Thoracic aorta (tissue), 2 donors: ENCODE measurements at places on chromosomes 3 and 15. TPM values are rescaled to one million over a fixed set of nuclear protein-coding genes. Genes with fewer than 3 reads are reported as not detected.

Gene ATP13A4
- not detected for total RNA-seq

Gene SCG5
- total RNA-seq = 3.3 TPM

Gene DPPA2
- total RNA-seq = not detected

Gene CELF6
- 4.1 TPM for total RNA-seq

Gene ARHGAP31
- 20.8 TPM for total RNA-seq

Gene ADAMTS7
- total RNA-seq = 15.6 TPM

Gene ITIH1
- not detected for total RNA-seq

Gene SAMMSON
- total RNA-seq = 25.3 TPM

Gene KCNMB2
- not detected for total RNA-seq

Gene LRRC3B
- total RNA-seq = not detected

Gene SCG3
- not detected for total RNA-seq

Gene B3GALNT1
- total RNA-seq = 13.8 TPM

- peak; percentile 44 for DNase-seq
Observed at GRCh38 chr3:8629151-8630021, 15.2 kb downstream of the SSUH2 start.

DNA sequence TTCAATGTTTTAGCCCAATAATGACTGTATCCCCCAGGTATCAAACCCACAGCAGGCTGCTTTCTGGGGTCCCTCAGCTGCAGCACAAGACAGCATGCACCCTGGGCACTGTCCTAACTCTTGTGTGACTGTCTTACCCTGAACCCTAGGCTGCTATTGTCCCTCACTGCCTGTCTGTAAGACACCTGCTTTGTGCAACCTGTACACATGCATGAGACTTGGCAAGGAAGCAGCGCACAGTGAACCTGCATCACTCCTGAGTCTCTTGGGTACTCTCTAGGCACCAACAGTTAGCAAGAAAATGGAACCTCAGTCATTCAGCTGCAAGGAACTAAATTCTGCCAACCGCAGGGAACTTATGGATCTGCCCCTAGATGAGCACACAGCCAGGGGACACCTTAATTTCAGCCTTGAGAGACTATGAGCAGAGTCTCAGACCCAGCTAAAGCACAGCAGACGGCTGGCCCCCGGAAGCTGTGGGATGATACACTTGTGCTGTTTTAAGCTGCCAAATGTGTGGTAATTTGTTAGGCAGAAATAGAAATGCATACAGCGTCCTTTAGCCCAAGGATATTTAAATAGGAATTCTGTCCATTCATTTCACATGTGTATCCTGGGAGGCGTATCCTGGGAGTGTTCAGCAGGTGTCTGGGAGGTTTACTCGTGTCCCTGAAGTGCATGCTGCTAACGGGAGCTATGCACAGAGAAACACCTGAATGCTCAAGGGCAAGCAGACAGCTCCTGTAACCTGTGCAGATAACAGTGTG, 223.8 kb downstream of the KLF13 start:
- DNase-seq = no peak

- no peak for DNase-seq
Observed at GRCh38 chr3:168248383-168249204, 152.9 kb upstream of the GOLIM4 start.

GRCh38 chr3:120160050-120160449, 65.8 kb upstream of the GSK3B start:
- peak; percentile 48 for DNase-seq

DNA sequence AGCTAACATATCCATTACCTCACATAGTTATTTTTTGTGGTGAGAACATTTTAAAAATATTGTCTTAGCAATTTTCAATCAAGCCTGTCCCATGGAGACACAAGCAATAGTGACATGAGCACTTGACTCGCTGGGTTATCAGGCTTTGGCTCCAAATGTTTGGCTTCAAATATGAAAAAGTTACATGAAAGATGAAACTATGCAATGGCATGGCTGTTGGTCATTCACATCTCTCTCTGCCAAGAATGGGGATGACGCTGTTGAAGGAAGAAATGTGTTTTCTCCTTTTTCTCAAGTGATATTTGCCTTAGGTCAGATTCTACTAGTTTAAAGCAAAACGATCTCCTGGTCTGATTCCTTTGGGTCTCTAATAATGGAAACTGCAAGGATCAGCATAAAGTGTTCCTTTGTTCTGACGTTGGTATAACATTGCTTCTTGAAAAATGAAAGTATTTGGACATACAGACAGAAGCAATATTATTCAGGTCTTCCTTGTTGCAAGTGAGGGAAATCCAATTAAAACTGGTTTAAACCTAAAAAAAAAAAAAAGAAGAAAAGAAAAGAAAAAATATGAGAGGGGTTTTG, 71.2 kb downstream of the SSUH2 start:
- DNase-seq = no peak

DNA sequence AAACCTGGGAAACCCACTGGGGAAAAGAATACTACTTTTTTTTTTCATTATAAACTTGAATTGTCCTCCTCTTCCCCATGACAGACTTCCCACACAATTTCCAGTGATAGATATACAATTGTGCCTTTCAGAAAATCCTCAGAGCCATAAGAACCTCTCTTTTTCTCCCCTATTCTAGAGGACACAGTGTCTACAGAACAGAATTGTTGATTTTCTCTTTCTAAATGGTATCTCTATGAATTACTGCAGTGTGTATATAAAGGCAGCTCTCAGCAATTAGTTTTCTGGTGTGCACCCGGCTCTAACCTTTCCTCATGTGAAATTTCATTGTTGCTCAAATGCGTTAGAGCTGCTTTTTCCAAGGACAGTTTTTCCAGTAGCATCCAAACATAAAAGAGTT, 430.1 kb downstream of the TUSC7 start:
- no peak for DNase-seq

GRCh38 chr3:61979638-61980037, 393.7 kb downstream of the FEZF2 start:
- no peak for DNase-seq

- DNase-seq = no peak
Observed at GRCh38 chr3:52213901-52214300, 11.5 kb downstream of the TLR9 start.

DNA sequence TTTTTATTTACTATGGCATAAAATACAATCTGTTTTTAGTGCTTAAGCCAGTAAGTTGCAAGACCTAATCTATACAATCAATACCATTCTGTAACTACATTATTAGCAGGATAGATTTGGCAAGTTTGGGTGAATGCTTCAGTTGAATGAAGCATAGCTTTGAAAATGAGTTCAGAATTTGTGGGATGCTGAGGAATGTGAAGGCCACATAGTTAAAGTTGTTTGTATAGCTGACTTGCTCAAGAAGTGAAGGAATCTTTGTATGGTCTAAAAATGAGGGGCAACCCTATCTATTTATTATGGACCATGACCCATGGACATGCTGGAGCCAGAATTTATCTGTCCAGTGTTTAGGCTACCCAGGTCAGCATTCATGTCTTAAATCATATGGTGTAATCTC, 58.5 kb downstream of the CRYBG3 start:
- no peak for DNase-seq

DNA sequence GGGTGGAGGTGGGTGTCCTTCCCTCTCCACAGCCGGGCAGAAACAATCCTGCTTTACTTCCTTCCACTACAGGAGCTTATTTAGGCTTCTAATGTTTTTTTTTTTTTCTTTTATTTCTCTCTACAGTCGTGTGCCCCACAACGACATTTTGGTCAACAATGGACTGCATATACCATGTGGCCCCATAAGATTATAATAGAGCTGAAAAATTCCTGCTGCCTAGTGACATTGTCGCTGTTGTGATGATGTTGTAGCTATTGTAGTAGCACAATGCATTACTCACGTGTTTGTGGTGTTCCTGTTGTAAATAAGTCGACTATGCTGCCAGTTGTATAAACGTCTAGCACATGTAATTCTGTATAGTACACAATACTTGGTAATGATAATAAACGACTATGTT, 153.7 kb downstream of the IL20RB start:
- no peak for DNase-seq

GRCh38 chr3:196706731-196707130, 5.3 kb downstream of the CEP19 start:
- no peak for DNase-seq

DNA sequence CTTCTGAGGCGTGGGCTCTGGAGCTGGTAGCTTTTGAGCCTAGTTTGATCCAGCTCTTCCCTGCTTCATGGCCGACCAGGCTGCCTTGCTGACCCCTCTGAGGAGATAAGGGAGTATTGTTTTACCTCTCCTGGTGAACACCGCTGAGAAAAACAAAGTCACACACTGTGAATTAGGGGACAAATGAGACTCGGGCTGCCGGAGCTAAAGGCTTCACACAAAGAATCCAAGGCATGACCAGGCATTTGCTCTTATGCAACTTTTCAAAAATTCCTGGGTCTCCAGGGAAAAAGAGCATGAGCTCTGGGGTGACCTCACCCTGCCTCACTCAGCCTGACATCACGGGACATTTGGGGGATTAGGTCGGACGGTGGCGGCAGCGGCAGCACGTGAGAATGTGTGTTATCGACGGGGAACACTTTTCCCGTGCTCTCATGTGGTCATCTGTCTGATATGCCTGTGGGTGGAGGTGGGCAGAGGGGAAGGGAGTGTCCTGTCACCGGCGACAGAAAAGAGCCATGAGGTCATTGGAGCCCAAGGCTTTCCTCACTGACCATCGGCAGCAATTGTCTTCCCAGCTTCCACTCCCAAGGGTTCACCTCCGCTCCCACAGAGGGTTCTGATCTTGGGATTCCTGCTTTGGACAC, 61.0 kb downstream of the TMEM44 start:
- DNase-seq = peak; percentile 68

- no peak for DNase-seq
Observed at GRCh38 chr15:50138391-50138790, 19.4 kb upstream of the ATP8B4 start.

GRCh38 chr3:158568784-158569183, 2.2 kb upstream of the MLF1 start:
- no peak for DNase-seq

GRCh38 chr3:67123914-67124313, 125.8 kb downstream of the KBTBD8 start:
- DNase-seq = no peak

GRCh38 chr15:65051266-65051665, 6.1 kb downstream of the SLC51B start:
- no peak for DNase-seq

GRCh38 chr3:72995337-72995736, 1.3 kb upstream of the PPP4R2 start:
- DNase-seq = no peak

DNA sequence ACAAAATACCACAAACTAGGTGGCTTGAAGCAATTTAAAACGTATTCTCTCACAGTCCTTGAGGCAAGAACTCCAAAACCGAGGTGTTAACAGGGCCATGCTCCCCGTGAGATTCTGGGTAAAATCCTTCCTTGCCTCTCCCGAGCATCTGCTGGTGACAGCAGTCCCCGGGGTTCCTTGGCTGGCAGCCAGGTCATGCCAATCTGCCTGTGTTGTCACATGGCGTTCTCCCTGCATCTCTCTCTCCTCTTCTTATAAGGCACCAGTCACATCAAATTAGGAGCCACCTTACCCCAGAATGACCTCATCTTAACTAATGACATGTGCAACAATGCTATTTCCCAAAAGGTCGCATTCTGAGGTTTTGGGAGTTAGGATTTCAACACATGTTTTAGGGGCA, 26.3 kb upstream of the LRRN1 start:
- no peak for DNase-seq

GRCh38 chr15:88838667-88839066, 35.4 kb downstream of the ACAN start:
- DNase-seq = no peak

GRCh38 chr15:45715528-45715927, 80.7 kb downstream of the SQOR start:
- DNase-seq = no peak

GRCh38 chr3:182978387-182978786, 2.0 kb downstream of the DCUN1D1 start:
- DNase-seq = no peak

- no peak for DNase-seq
Observed at GRCh38 chr3:7144697-7145308, 283.9 kb downstream of the GRM7 start.

DNA sequence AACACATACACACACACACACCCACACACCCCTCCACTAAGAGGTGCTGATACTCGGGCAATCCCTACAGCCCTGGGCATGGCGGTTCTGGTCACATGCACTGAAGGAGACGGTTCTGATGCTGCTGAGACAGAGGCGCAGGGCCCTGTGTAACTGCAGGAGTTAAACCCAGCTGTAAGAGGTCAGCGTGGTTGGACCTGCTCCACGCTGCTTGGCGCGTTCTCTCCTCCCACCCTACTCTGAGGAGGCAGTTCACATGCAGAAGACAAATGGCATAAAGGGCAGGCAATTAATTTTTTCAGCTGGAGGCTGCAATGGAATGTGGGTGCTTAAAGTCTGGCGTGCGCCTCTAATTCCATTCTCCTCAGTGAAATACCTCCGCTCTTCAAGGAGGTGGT, 35.2 kb downstream of the GRK7 start:
- no peak for DNase-seq

- no peak for DNase-seq
Observed at GRCh38 chr3:135970506-135971116, 5.1 kb downstream of the PPP2R3A start.

DNA sequence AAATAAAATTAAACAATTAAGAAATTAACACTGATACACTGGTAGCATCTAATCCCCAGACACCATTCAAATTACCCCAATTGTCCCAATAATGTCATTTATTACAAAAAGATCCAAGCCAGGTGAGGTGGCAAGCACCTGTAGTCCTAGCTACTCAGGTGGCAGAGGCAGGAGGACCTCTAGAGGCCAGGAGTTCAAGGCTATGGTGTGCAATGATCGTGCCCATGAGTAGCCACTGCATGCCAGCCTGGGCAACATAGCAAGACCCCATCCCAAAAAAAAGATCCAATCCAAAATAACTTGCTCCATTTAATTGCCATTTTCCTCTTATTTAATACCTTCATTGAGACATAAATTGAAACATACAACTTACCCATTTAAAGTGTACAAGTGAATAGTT, 17.8 kb downstream of the CSTA start:
- DNase-seq = no peak

DNA sequence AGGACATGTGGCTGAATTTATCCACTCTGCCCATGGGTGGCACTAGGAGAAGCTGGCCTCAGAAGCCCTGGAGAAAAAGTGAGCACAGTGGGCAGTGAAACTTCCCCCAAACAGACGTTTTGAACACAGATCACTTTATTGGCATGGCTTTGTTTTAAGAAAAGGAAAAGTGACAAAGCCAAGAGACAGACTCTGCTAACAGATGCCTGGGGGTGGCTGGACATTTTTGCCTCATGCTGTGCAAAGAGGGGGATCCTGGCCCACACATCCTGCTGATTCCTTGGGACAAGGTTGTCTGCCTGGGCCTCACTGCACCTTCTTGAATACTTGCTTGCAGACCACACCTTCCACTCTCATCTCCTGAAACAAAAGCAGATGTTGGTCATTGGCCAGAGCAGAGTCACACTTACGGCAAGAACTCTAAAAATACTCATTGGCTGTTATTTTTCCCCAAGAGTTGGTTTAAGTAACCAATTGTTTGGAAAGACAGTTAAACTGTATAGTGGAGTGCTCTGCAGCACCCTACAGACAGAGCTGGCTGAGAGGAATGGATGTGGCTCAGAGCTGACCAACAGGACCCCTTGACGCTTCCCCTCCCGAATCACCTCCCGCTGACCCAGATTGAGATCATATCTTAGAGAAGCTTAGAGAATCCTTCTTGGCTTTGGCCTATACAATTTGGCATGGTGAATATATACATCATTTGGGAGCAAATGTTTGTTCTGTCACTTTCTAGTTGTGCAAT, 22.0 kb downstream of the RBP1 start:
- no peak for DNase-seq
